ENCODE measurements at places on chromosomes 1 and 21.

DNA sequence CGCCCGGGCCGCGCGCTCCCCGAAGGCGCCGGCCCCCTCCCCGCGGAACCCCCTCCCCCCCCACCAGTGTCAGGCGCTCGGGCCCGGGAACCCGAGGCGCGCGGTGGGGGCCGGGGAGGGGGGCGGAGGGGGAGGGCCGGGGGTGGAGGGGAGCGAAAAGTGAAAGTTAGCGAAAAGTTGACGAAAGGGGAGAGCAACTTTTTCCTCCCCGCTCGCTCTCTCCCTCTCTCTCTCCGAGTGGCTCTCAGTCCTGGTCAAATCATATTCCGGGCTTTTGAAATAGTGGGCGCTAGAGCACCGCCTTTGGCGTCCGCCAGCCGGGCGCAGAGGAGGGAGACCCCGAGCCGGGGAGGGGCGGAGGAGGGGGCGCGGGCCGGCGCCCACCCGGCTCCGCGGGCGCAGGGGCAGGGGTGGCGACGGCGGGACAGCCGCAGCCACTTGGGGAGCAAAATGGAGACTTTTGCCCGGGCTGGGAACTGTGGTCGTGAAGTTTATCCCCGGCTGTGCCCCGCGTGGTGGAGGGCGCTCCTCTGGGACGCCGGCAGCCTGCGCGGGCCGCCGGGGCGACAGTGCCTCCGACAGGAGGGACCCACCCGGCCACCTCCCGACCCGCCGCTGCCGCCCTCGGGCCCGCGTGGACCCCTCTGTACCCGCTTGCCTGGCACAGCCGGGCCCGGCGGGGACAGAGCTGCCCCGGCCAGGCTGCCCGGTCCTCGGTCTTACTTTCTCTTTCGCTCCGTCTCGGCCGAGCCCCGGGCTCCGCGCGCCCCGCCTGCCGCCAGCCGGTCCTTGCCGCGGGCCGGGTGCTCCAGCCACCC lies 697 bp downstream of the PRDM16 start:
- DNase-seq, result no peak

GRCh38 chr1:109567877-109568672 lies 19.7 kb downstream of the GNAI3 start:
- no peak for DNase-seq

GRCh38 chr21:34846601-34847112 lies 177.9 kb downstream of the CLIC6 start:
- DNase-seq, result no peak

- DNase-seq, result no peak
Measured at GRCh38 chr1:197152662-197153061, 6.2 kb upstream of the ASPM start.

- DNase-seq, result no peak
Measured at GRCh38 chr1:83559129-83559840, 439.6 kb downstream of the TTLL7 start.

DNA sequence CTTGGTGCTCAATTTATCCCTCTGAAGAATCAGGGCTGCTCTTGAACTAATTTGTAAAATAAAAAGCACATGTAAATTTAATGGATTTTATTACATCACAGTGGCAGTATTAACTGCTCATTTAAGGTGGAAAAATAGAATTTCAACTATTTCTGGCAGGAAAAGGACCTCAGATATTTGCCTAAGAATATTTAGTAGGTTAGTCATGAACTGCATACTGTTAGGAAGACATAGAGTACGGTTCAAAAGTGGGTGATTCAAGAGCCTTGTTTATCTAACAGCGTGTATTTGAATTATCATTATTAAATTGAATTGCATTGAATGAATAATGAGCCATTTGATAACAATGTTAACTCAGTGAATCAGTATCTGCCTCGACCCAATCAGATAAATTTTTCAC lies 248.8 kb upstream of the PBX1 start:
- DNase-seq, result no peak

GRCh38 chr1:237931581-237931980 lies 40.9 kb upstream of the ZP4 start:
- no peak for DNase-seq

DNA sequence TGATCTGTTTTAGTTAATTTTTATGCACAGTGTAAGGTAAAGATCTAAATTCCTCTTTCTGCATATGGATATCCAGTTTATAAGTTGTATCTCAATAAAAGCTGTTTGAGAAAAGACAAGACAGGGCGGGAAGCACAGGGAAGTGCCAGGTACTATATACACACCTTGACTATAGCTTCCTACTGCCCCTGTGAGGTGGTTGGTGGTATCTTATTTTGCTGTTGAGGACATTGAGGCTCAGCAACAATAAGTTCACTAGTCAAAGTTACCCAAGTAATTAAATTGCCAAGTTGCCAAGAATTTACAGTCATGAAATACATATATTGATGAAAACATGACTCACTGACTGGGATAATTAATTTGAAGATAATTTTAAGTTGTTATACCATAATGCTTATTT lies 109.1 kb downstream of the CD247 start:
- DNase-seq, result no peak

GRCh38 chr21:37446552-37446951 lies 80.0 kb downstream of the DYRK1A start:
- no peak for DNase-seq

DNA sequence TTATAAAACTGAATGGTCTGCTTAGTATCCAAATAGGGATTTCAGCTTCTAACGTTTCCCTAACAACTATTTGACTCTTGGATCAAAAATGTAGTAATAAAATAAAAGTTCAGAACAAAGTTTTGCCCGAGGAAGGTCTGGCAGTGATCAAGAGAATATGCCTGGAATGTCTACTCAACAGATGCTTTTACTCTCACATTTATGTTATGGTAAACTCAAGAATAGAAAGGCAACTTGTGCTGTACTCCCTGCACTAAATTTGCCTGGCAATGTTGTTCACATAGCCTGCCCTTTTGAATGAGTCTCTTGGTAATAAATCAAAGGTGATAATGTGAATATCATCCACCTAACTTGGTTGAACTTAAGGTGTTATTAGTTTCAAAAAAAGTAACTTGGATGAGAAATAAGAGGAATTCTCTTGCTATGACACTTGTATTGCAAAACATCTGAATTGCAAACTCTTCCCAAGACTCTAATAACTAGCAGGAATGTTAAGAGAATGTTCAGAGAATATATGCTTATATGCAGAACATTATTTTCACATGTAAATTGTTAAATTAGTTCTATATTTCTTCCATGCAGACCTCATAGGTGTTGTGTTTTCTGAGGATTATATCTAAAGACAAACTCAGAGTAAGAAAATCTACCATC lies 215.8 kb downstream of the COL24A1 start:
- DNase-seq, result no peak

- no peak for DNase-seq
Measured at GRCh38 chr1:183575606-183576005, 14.7 kb downstream of the NCF2 start.

GRCh38 chr1:34332996-34333395 lies 156.3 kb downstream of the C1orf94 start:
- no peak for DNase-seq

DNA sequence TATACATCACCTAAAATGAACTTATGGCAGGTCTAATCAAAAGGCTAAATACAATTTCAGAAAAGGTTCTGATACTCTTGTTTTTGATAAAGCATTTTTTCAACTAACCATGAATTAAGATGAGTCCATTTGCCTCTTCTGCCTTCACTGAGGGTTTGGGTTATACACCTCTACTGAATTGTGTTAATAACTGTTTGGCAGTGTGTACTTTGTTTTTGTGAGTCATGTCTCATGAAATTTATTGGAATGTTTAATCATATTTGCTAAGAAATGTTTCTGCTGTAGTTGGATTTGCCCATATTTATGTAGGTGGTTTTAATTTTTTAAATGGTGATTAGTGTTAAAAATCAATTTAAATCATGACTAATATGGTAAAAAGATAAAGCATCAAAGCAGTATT lies 190.5 kb downstream of the HS2ST1 start:
- DNase-seq, result no peak

DNA sequence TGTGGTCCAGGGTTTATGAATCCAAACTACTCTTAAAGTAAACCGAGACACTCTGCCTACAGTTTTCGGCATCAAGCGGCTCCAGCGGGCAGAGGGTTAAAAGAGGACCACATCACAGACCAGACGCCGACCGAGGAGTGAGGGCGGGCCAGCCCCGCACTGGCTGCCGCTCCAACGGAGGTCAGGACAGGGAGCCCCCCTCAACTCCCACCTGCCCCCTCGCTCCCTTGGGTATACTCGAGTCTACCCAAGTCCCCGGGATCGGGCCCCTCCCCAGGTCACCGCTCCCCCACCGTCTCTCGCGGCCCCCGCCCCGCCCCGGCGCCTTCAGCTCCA lies 312 bp downstream of the ARNT start:
- no peak for DNase-seq

DNA sequence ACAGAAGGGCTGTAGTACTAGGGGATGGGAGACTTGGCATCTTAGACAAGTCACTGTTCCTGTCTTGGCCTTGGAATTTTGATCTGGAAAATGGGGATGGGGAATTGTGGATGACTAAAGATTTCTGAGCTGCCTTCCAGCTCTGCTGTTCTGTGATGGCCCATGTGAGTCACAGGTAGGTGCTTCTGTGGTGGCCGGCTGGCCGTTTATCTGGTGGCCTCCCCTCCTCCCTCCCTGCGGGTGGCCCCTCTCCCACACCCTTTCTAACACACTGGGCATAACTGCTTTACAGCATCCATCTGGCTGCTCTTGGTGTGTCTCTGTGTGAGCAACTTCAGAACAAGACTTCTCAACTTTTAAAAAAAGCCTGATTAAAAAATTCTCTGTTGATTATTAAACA lies 35.9 kb downstream of the KCNA2 start:
- no peak for DNase-seq

DNA sequence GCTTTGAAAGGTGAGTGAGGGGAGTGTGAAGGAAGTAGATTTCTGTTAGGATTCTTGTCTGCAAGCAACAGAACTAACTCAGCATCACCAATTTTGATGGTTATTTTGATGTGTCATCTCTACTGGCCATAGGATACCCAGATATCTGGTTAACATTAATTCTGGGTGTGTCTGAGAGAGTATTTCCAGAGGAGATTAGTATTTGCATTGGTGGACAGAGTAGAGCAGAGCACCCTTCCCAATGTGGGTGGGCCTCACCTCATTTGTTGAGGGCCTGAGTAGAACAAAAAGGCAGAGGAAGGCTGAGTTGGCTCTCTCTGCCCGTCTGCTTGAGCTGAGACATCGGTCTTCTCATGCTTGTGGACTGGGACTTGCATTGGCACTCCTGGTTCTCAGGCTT lies 121.8 kb upstream of the POU3F1 start:
- DNase-seq, result no peak

GRCh38 chr1:175894581-175894980 lies 151.2 kb upstream of the TNR start:
- DNase-seq, result no peak

- DNase-seq, result no peak
Measured at GRCh38 chr21:22056904-22057303, 1058.7 kb downstream of the NCAM2 start.

GRCh38 chr1:220914283-220915116 lies 35.3 kb downstream of the HLX start:
- DNase-seq, result no peak

- DNase-seq, result no peak
Measured at GRCh38 chr1:209527372-209527771, 56.1 kb upstream of the CAMK1G start.

- no peak for DNase-seq
Measured at GRCh38 chr1:1177452-1178206, 3.9 kb downstream of the TTLL10 start.

DNA sequence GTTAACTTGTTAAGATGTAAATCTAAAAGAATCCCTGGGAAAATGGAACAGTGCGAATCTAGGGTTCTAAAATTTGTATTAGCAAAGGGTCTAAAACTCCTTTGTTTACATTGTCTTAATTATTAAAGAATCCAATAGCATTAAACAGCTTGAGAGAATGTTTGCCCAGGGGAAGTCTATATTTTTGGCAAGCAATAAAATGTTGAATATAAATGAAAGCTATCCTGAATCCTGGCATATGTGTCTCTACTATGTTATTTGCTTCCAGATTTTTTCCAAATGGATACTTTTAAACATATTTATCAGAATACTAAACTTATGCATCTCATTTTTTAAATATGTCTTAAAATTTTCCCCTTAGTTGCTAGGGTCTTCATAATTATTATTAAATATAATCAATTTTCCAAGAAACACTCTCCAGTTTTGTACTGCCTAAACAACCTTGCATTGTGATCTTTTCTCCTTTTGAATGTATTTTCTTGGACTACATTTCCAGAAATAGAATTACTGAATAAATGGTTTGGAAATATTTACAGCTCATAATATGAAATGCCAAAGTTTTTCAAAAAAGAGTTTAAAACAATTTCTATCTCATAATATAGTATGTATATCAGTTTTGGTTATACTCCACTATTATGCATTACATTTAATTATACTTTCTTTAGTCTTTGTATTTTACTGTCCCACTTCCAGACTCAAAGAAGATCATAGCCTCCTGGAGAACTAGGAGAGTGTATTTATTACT lies 304.8 kb downstream of the USP25 start:
- no peak for DNase-seq

GRCh38 chr21:31530897-31531705 lies 128.4 kb upstream of the SOD1 start:
- no peak for DNase-seq

DNA sequence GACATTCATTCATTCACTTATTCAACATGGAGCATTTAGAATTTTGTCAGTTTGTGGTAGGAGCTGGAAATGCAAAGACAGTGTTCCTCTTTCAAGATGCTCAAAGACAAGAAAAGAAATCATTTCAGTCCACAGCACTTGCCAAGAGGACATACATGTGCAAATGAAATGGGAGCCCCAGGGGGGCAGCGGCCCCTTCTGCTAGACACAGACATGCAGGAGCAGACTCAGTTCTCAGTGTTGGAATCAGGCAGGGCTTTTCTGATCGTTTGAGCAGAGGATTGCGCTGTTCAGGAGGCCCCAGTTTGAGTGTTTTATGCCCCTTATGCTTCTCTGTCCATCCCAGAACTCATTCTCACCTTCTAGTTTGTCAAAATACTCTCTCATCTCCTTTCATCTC lies 35.6 kb upstream of the VASH2 start:
- DNase-seq, result no peak

DNA sequence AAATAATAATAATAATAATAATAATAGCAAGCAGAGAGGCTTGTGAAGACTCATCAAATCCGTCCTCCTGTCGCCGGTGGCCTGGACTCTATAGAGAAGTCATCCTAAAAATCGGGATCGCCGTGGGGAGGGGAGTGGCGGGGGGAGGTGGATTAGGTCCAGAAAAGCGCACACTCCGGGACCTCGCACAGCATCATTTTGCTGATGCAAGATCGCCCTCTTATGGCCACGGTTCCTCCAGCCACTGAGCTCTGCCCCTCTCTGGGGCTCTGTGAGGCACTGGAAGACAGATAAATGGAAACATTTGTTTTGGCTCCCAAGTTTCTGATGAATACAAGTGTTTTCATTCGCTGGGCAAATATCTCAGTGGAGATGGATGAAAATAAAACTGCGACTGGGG lies 612.0 kb downstream of the MATN1 start:
- DNase-seq, result no peak

GRCh38 chr21:42630626-42631025 lies 22.8 kb upstream of the PDE9A start:
- no peak for DNase-seq

- DNase-seq, result no peak
Measured at GRCh38 chr1:67135354-67135753, 584 bp upstream of the C1orf141 start.

Data from activated T-helper 1 cell treated with anti-CD3 and anti-CD28 coated beads, Interleukin-2, amount 50 U/mL, for 16 hours (primary cell).